ENCODE measurements at places on chromosomes 13 and 19. TPM values are rescaled to one million over a fixed set of nuclear protein-coding genes. Genes with fewer than 3 reads are reported as not detected.

ZNF724 gene
- 6.8 TPM for total RNA-seq

S1PR2 gene
- total RNA-seq: 33.2 TPM

ICAM3 gene
- 7.4 TPM for total RNA-seq

SEMA6B gene
- under 0.01 TPM for total RNA-seq

- no peak for DNase-seq
Observed at GRCh38 chr19:18611327-18612050, 1.2 kb upstream of the TMEM59L start.

- DNase-seq: peak; percentile 36
Observed at GRCh38 chr19:7004313-7004931, 16.8 kb downstream of the MBD3L2B start.

Data from fibroblast of villous mesenchyme (primary cell).